ENCODE measurements at places on chromosomes 1 and 21.

DNA sequence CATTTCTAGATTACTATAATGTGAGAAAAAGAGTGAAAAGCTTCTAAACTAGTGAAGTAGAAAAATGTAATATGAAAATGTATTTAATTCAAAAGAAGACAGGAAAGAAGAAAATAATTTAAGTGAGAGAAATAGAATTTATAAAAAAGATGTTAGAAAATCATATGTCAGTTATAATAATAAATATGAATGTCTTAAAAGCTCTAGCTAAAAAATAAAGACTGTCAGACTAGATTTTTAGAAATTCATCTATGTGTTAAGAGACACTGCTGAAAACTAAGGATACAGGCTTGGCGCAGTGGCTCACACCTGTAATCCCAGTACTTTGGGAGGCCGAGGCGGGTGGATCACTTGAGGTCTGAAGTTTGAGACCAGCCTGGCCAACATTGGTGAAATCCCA, 37.3 kb upstream of the VANGL1 start:
- DNase-seq: no peak

GRCh38 chr1:111937147-111937725, 52.2 kb downstream of the KCND3 start:
- no peak for DNase-seq

DNA sequence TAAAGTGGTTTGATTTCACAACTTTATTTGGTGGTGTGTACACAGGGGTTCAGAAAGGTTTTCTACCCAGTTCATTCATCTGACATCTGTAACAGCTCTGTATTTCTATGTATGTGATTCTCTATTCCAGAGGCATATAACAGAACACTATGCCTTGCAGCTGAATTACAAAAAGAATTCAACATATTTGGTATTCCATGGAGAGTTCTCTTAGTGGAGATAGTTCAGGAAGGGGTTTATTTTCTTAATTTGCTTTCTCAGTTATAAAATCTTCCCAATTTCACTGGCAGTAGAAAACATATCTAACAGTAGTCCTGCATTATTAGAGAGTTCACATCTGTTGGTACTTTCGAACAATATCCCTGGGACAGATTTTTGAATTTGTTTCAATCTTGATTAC, 207.9 kb upstream of the LYPLAL1 start:
- no peak for DNase-seq

DNA sequence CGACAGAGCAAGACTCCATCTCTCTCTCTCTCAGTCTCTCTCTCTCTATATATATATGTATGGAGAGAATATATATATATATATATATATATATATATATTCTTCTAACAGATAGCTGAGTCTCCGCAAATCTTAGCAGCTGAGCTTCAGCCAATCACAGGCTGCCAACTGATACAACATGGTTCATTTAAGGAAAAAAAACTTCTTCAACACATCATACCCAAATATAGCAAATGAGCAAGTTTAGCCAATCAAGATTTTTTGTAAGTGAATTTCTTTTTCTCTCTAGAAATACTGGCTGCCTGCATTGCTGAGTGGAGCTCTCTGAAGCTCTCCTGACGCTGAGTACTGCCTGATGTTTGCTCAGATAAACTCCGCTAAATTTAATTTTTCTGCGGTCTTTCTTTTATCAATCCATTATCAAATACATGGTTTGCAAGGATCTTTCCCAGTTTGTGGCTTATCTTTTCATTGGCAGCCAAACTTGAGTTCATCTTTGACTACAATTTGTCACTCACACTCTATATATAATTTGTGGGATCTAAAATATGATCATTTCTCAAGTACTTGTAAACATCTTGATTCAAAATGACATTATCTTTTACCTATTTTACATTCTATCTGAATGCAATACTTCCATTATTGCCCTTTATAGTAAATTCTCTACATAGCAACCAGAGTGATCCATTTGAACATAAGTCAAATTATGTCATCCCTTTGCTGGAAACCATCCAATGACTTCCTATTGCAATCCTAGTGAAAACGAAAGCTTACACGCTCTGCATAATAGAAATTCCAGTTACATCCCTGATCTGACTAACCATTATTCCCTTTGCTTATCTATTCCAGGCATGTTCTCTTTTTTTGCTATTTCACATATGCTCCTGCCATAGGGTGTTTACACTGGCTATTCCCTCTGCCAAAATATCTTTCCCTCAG, 2131.7 kb downstream of the MRPL39 start:
- DNase-seq: no peak

GRCh38 chr21:38753114-38753513, 52.6 kb upstream of the ETS2 start:
- no peak for DNase-seq

Data from activated T-helper 2 cell treated with anti-CD3 and anti-CD28 coated beads, Interferon-gamma antibody, Interleukin-2, Interleukin-4, amounts not matched to agents 10 μg/mL and 5 μg/mL and 100 μg/mL, durations not matched to agents 14 hours and 24 hours and 36 hours (primary cell).